ENCODE measurements at places on chromosomes 16 and 17.

DNA sequence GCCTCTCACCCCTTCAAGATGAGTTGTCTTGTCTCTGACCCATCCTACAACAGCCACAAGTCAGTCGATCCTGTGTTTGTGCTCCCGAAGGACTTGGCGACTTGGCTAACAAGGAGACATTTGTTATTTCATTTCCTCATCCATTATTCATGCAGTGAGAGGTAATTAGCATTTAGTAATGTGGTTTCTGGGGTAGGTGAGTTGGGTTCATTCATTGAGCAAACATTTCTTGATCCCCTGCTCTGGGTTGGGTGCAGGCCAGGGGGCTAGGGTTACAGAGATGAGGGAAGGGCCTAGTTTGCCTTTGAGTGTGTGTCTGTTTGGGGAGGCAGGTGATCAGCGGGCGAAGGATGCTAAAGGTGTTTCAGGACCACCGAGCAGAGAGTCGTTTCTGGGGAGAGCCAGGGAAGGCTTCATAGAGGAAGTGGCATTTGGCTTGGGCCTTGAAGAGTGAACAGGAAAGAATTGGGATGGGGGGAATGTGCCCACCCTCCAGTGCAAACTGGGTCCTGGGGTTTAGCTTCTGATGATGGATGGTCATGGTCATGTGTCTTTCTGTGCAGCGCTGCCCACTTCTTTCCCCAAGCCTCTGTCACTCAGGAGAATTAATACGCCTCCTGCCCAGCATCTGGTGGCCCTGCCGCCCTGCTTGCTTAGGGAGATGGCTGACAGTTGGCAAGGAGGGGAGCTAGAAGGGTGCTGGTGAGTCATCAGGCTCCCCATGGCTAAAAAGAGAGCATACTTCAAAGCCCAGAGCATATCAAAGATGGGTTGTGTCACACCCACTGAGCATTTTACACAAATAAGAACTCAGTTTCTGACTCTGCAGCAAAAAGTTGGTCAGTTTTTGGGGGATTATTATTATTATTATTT lies 38.5 kb downstream of the MSI2 start:
- no peak for DNase-seq

DNA sequence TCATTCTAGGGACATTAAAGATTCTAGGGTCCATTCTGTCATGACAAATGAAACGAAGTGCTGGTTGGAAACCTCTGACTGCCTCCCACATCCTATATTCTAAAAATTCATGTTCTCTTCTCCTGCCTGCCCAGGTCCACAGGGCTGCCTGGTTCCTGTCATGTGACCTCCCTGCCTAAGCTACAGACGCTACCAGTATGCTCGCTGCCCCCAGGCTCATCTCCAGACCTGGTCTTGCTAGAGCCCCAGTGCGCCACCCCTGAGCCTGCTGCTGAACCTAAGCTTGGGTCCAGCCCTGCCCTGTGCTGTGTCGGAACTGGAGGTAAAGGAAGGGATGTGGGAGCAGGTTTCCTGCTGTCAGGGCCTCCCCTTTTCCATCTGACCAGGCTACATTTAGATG lies 231.6 kb upstream of the CDH5 start:
- DNase-seq, result no peak

DNA sequence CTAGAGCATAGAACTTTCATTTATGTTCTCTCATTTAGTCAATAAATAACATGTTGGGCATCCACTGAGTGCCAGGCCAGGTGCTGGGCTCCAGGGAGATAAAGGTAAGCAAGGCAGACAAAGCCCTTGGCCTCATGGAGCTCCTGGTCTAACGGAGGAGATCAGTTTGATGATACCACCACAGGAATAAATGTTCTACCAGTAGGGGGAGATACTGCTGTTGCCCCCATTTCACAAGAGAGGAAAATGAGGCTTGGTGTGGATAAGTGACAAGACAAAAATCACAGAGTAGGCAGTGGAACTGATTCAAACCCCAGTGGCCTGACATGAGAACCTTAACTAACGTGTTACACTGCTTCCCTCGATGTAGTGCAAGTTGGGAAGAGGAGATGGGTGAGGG lies 80.4 kb upstream of the ERCC4 start:
- DNase-seq, result no peak

- DNase-seq, result no peak
Observed at GRCh38 chr17:48925991-48926342, 17.8 kb downstream of the UBE2Z start.

- DNase-seq, result no peak
Observed at GRCh38 chr16:4184038-4184702, 57.7 kb downstream of the SRL start.

DNA sequence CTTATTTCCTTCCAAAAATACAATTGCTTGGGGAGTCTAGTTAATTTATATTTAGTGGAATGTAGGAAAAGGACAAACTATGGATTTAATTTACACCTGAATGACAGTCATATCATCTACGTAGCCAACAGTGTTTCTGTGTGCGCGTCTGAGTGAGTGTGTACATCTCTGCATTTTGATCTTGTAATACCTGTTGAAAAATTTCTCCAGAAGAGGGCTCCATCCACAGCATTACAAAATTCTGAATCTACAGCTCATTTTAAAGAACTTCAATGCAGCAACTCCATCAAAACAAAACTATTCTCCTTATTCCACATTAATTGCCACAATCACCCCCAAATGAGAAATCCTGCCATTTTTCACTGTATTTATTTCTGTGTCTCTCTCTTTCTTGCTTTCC lies 3.9 kb downstream of the CDH13 start:
- no peak for DNase-seq

DNA sequence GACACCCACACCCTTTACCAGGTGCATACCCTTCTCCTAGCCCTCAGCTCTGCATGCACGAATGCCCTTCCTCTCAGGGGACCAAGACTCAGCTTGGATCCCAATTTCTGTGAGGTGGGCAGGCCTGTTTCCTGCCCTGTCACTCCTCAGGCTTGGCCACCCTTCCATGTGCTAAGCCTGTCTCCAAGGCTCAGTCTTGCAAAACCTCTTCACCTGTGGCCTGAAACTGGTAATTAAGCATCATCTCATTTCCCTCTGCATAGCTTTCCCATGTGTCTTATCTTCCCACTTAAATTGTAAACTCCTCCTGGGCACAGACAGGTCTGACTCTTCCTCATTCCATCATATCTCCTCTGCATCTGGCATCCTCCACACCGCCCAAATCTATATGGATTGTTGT lies 31.0 kb upstream of the SMPD3 start:
- DNase-seq, result no peak

DNA sequence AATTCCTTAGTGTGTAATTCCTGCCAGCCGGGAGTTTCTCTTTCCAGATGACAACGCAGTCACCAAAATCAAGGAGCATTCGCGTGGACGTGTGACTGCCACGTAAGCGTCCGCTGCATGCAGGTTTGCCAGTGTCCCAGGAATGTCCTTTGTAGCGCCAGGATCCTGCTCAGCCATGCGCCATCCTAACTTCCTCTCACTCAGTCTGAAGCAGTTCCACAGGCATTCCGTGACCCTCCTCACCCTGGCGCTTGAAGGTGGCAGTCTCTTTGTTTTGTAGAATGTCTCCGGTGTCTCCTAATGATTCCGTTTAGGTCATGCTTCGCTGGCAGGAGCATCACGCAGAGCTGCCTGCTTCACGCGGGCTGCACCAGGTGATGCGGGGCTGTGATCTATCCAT lies 88.6 kb downstream of the RPTOR start:
- no peak for DNase-seq

GRCh38 chr16:87125206-87126155 lies 191.7 kb downstream of the C16orf95 start:
- DNase-seq, result no peak

DNA sequence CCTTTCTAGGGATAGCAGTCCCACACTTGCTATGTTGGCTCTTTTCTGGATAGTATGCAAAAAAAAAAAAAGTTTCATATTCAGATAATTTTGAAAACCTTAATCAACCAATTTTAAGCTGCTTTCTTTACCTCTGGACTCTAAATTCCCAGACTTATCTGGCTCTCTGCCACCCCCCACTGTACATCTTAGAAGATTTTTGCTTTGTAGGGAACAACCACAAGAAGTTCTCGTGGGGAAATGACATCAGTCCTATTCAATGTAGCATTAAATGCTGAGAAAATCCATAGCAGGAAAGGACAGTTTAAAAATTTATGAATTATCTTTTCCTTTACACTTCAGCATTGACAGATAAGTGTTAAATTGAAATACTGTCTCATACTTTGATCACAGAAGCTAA lies 562.7 kb upstream of the HSBP1 start:
- DNase-seq, result no peak

DNA sequence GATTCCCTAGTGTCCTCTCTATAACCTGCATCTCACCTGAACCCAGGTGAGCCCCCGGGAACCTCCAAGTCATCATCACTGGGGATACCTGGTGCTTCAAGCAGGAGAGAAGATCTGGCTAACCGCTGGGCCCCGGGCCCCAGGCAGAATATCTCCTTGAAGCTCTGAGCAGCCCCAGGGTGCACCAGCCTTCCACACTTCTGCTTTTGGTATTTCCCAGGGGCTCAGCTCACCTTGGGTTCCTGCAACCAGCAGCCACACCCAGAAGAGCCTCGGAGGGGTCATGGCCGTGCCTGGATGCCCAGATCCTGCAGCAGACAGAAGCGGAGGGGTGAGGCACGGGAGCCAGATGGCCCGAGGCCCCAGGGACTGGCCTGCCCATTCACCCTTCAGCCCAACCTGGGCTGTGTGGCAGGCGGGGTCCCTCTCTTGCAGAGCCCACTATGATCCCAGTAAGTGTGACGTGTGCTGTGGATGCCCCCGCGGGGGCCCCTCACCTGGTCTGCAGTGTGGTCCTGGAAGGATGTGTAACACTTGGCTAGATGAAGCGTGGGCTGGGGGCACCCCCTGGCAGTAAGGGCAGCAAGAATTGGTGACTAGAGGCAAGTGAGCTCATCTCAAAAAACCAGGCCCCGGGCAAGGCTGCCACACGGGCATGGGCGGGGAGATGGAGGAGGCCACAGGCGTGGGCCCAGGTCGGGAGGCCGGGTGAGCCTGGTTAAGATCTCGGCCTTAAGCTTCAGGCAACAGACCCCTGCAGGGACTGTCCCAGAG lies 2.6 kb downstream of the LGALS3BP start:
- no peak for DNase-seq

- no peak for DNase-seq
Observed at GRCh38 chr17:66466106-66466820, 163.8 kb downstream of the PRKCA start.

DNA sequence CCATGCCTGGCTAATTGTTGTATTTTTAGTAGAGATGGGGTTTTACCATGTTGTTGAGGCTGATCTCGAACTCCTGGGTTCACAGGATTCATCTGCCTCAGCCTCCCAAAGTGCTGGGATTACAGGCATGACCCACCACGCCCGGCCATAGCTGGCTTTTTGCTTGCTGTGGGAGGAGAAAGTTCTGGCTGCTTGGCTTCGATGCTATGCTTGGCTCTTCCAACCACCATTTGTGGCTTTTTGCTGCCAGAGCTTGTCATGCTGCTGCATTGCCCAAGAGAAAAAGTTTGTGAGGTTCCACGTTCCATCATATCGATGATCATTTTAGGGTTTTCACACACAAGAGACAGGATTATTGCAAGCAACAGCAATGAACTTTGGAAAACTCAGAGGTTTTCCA lies 16.2 kb downstream of the BMERB1 start:
- DNase-seq, result no peak

DNA sequence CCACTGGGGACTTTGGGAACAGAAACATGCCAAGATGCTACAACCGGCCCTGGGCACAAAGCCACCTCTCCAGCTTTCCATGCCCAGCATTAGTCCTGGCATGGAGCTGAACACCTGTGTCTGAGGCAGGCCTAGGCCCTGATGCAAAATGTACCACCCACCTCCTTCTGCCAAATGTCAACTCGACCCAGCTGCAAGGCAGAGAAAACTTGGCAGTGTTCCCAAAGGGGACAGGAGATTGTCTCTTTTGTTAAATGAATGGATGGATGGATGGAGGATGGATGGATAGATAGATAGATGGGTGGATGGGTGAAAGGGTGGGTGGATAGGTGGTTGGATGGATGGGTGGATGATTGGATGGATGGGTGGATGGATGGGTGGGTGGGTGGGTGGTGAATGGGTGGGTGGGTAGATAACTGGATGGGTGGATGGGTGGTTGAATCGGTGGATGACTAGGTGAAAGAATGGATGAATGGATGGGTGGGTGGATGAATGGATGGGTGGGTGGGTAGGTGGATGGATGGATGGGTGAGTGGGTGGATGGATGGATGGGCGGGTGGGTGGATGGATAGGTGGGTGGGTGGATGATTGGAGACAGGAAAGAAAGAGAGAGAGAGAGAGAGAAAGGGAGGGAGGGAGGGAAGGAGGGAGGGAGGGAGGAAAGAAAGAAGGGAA lies 73.4 kb upstream of the TNRC6C start:
- no peak for DNase-seq

- DNase-seq, result no peak
Observed at GRCh38 chr17:80876950-80877728, 114.5 kb upstream of the CHMP6 start.

DNA sequence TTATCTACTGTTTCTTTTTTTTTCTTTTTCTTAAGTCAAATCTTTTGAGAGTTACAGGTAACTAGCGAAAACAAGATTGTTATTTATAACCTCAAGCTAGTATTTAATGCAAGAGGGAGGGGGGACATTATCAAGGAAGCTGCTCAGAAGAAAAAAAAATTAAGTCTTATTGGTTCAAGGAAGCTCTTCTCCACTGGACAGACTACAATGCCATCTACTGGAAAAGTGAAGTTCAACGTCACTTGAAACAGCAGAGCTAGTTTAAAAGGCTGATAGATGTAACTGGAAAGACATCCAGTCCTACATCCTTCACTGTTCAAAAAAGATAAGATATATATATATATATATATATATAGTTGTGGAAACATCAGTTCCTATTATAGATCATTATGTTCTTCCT lies 418.0 kb upstream of the PSMD7 start:
- DNase-seq, result no peak

GRCh38 chr16:50622643-50623369 lies 58.3 kb downstream of the SNX20 start:
- no peak for DNase-seq

DNA sequence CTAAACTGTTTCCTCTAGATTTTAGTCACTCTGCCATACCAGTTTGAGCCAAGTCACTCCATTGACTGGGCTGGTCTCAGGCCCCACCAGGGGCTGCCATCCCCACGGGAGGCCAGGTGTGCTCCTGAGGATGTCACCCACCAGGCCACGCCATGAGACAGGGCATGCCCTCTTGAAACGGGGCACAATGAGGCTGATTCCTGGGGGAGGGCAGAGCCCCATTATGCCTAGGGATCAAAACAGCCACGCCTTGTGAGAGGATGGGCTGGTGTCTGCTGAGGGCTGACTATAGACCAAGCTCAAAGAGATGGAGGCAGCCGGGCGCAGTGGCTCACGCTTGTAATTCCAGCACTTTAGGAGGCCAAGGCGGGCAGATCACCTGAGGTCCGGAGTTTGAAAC lies 21.5 kb downstream of the GINS2 start:
- DNase-seq, result no peak

DNA sequence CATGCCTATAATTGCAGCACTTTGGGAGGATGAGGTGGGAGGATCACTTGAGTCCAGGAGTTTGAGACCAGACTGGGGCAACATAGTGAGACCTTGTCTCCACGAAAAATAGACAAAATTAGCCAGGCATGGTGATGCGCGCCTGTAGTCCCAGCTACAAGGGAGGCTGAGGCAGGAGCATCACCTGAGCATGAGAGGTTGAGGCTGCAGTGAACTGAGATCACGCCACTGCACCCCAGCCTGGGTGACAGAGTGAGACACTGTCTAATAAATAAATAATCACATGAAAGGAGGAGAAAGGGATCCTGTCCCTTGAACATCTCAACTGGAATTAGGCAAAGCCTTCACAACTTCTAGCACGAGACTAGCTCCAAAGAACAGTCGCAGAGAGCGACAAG lies 53.2 kb downstream of the TEKT5 start:
- no peak for DNase-seq

GRCh38 chr16:66847533-66848067 lies 3.4 kb downstream of the CA7 start:
- DNase-seq, result no peak

GRCh38 chr16:84794186-84794585 lies 25.6 kb upstream of the CRISPLD2 start:
- DNase-seq, result no peak

Measured in CD4-positive, alpha-beta T cell treated with Interferon gamma for 1 hour (primary cell).